Cortex of kidney (tissue), 1 donor: ENCODE measurements at places on chromosomes 3 and 15.

DNA sequence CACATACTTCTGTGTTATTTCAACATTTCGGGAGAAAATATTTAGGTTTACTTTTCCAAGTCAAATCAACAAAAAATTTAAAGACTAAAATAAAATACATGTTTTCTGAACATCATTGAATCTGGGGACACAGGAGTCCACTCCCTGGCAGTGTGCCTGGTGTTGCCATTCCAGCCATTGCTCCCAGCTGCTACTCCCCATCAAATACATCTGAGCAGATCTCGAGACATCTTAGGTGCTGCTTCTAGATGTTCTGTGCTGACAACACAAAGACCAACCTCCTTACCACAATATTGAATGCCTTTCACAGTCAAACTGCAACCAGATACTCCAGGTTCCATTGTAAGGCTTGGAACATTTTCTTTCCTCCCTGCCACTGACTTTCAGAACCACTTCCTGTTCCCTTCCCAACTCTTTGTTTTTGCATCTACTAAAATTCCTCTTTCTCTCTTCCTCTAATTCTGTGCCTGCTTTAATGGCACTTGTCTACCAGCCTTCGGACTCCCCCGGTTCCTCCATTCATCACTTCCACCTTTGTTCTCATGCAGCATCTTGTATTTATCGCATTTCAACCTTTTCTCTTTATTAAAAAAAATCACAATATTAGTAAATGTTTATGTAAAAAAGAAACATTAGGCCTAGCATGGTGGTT is 81.1 kb upstream of the SLC4A7 start:
- DNase-seq, result no peak

DNA sequence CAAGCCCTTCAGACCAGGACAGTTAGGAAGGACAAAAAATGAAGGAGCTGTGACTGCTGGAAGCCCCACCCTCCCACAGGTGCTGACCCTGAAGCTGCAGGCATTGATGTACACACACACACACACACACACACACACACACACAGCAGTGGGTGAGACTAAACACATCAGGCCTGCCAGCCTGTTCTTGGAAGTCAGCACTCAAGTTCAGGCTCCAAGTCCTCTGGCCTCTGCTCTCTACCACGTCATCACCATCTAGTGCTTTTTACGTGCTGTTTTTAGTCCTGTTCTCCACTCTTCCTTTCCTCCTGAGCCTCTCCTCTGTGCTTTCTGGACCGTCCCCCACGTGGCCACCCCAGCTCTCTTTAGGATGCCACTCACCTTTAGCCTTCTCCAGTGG is 5.4 kb upstream of the KBTBD12 start:
- DNase-seq, result no peak

GRCh38 chr3:30604558-30604957 is 1.8 kb upstream of the TGFBR2 start:
- no peak for DNase-seq

DNA sequence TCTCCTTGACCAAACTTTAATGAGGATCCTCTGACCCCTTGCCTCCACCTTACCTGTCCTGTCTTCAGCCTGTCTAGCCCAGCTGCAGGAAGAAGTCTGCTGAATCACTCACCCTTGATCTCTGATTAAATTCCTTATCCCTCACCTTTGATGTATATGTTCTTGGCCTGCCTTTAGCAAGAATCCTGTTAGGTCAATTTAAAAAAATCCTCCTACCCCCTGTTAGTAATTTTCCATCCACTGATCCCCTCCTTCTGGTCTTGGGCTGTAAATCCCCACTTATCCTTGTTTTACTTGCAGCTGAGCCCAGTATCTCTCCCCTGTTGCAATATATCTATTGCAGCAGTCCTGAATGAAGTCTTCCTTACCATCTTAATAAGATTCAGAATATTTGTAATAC is 39.0 kb downstream of the MYH15 start:
- DNase-seq, result no peak

GRCh38 chr3:128359060-128359664 is 107.5 kb downstream of the DNAJB8 start:
- no peak for DNase-seq

DNA sequence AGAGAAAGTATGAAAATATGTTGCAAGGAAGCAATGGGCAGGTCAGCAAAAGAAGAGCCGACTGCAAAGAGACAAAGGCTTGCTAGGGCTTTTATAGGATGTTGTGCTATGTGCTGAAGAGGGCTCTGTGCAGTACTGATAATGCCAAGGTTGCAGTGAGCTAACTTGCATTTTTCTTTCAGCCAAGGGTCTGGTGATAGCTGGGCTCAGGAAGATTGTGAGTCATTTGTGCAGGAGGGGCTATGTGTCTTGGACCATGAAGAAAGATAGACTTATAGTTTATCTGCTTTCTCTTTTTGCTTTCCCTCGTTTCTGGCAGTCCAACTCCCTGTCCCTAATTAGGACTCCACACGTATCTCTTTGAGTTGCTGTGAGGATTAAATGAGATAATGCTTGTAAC is 64.5 kb upstream of the LRIG1 start:
- no peak for DNase-seq

GRCh38 chr3:79097964-79098660 is 669.7 kb downstream of the ROBO1 start:
- no peak for DNase-seq
